ENCODE measurements at places on chromosomes 3 and 15. TPM values are rescaled to one million over a fixed set of nuclear protein-coding genes. Genes with fewer than 3 reads are reported as not detected.
A peak's percentile ranks its signal among the peaks of the same experiment; 100 is the strongest.

DNA sequence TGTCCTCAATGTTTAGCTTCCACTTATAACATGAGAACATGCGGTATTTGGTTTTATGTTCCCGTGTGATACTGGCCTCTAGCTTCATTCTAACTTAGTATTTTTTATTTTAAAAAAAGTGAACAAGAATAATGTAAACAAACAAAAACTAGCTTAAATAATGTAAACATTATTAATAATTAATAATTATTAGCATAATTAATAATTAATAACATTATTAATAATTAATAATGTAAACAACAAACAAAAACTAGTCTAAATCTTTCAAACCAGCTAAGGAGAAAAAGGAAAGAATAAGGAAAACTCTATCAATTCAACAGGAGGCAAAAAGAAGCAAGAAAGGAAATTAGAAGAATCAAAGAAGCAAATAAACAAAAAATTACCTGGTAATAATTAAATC is 66.2 kb upstream of the CLSTN2 start:
- no peak for DNase-seq

DNA sequence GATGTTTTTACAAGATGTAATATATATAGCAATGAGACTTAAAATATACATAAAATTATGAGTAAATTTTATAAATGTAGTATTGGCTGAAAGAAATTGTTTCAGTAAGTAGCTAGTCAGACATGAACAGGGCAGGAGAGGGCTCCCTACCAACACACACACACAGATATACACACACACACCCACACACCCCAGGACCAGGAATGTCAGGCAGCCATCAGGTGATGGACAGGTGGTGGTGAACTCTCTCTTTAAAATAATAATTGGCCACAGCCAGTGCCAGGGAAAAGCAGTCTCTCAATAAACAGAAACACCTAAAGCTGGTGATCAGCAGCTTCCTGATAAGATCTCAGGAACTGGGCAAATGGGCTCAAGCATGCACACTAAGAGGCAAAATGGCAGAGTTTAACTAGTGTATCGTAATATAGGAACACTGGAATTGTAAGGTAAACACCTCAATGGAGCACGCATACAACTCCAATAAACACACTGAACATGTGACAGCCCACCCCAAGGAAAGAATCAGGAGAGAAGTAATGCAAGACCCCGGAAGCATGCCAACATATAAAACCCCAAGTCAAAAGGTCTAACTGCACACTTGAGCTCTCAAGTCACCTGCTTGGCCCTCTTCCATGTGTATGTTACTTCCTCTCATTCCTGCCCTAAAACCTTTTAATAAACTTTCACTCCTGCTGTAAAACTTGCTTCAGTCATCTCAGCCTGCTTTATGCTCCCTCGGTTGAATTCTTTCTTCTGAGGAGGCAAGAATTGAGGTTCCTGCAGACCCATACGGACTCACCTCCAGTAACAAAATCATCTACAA is 1034.1 kb upstream of the SEMA6D start:
- DNase-seq: peak; percentile 7

DNA sequence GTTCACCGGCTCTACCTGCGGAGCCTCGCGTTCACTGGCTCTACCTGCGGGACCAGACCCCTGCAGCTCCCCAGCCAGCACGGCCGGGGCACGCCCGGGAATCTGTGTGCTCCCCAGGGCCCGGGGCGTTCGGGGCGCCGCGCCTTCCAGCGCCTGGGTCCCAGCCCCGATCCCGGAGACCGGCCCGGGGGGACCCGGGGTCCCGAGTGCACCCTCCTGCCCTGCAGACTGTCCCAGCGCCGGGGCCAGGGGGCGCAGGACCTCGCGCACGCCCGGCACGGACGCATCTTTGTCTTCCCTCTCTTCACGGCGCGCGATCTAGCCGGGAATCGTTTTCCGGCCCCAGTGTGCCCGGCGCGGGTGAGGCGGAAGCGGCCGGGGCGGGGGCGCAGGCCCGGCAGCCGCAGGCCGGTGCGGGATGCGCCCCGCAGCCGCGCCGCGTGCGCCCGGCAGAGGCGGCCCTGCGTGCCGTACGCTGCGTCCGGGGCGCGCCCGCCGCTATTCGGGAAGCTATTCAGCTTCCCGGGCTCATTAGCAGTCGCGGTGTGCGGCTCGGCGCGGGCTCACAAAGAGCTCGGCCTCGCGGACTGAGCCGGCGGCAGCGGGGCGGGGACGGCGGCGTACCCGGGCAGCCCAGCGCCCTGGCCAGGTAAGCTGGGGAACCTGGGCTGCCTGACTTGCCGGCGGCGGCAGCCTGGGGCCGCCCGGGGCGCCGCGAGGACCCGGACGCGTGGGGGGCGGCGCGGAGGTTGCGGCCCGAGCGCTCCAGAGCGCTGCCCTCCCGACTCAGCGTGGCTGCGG is at the start of gene APBA2:
Gene APBA2, plus strand, starts transcription at position 345 of the 801 bp plus-strand sequence. CDS start 167,911 bp downstream, outside the sequence.
- no peak for DNase-seq

- no peak for DNase-seq
Observed at GRCh38 chr3:44905446-44906157, 31.2 kb downstream of the TGM4 start.

DNA sequence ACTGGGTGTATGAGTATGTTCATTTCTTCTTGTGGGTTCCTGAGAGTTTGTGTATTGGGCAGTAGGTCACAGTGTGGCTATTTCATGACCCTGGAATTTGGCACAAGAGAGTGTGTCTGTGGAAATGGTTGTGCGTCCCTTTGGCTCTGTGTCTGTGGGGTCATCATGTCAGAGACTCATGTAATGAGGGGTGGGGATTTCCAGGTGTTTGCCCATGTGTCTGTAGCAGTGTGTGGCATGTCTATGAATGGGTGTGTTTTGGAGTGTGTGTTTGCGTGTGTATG is 1.3 kb upstream of the GATA2 start:
- no peak for DNase-seq

GRCh38 chr3:177538750-177539730 is 341.8 kb upstream of the TBL1XR1 start:
- DNase-seq: no peak

- no peak for DNase-seq
Observed at GRCh38 chr3:111971533-111972130, 7.2 kb upstream of the ABHD10 start.

The MNS1 gene
- 0.66 TPM for total RNA-seq

DNA sequence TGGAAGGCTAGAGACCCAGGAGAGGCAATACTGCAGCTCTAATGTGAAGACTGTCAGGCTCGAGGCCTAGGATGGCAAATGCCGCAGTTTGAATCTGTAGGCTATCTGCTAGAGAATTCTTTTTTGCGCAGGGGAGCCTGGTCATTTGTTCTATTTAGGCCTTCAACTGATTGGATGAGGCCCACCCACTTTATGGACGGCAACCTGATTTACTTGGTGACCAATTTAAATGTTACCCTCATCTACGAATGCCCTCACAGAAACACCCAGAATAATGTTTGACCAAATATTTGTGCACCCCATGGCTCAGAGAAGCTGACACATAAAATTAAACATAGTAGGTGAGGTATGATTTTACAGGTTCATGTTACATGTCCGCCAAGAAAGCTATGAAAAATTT is 300.7 kb upstream of the GRM7 start:
- DNase-seq: no peak

- DNase-seq: peak; percentile 61
Observed at GRCh38 chr3:188584162-188584529, 430.2 kb downstream of the LPP start.

DNA sequence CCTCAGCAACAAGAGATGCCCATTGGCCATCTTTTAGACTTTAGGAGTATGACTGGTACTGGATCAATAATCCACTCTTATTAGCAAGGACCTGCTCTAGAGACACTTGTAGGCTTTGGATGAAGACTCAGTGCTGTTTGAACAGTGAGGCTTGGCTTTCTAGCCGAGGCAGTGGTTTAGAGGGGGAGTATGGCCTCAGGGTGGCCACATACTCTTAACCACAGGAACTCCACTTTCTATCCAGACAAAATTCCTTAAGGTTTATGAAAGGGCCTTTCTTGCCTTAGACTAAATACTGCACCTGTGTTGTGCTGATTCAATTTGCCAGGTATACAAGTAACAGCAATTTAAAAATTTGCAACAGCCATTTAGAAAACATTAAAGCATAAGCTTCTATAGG is 1046.3 kb downstream of the DIPK2A start:
- DNase-seq: peak; percentile 59

- no peak for DNase-seq
Observed at GRCh38 chr3:122200661-122201060, 17.2 kb downstream of the CASR start.

- no peak for DNase-seq
Observed at GRCh38 chr3:137259089-137259488, 301.3 kb downstream of the IL20RB start.

DNA sequence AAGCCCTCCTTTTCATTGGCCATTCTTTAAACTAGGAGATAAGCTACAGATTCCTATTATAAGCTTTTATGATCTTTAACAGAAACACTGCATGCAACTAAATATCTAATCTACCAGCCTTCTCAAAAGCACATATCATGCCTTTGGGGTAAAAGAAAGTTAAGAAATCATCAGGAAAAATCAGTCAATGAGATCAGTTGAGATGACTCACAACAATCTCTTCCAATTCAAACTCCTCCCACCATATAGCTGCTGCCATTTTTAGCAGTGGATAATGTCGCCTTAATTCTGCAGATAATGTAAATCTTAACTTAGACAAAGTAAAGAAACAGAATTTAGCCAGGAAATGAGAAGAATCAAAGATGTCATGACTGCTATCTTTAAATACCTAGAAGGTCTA is 135.2 kb upstream of the BCL6 start:
- no peak for DNase-seq

- DNase-seq: no peak
Observed at GRCh38 chr3:87780811-87781210, 278.0 kb downstream of the CGGBP1 start.

DNA sequence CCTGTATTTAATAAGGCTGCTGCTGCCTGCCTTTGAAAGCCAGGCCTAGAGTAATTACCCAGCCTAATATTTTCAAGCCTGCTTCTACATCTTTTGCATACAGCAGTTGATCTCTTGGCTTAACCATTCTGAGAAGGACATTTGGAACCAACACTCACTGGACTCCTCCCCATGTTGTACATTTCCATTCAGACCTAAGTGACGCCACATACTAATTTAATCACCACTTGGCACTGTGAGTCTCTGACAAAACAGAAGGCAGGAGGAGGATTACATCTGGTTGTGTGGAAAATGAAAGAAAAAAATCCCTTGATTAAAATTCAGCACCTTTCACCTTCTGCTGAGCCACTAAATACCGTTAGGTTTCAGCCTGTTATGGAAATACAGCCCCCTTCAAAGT is 102.2 kb upstream of the ARRDC4 start:
- no peak for DNase-seq

GRCh38 chr3:59821274-59821673 is 771.4 kb upstream of the CFAP20DC start:
- no peak for DNase-seq

- no peak for DNase-seq
Observed at GRCh38 chr3:183249006-183249718, 3.9 kb upstream of the B3GNT5 start.

The MOBP gene
- not detected for total RNA-seq

DNA sequence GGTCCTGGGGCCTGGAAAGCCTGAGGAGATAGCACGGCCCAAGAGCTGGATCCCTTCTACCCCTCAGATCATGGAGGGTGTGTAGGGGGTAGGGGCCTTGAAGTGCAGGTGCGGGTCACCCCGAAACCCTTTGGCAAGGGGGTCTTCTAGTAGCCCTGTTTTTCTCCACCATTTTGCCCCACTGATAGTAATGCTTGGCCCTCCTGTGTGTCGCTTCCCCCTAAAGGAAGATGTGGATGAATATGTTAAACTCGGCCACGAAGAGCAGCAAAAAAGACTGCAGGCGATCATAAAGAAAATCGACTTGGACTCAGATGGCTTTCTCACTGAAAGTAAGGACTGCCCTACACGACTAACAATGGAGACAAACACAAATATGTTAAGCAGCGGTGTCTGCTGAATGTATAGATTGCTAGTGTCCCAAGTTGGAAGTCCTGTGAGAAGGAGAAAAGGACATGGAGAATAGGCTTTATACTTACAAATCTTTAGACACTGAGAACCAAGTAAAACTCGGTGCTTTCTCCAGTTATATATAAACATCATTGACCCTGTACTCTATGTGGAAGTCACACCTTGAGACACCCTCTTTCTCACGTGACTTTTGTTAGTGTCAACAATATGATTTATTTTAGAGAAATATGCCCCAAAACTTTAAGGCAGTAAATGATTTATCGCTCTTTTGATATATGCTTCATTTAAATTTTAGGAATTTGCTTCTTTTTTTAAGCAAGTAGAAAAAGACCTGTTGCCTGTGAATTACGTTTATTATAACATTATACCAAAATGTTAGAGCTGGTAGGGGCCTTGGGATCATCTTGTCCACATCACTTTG is 802 bp downstream of the RCN2 start:
- no peak for DNase-seq

The GPR149 gene
- total RNA-seq: not detected

The ISLR gene
- total RNA-seq: 0.06 TPM

- no peak for DNase-seq
Observed at GRCh38 chr3:150968341-150969035, 4.0 kb downstream of the CLRN1 start.

- DNase-seq: no peak
Observed at GRCh38 chr3:78096488-78097255, 1056.8 kb downstream of the ROBO2 start.

DNA sequence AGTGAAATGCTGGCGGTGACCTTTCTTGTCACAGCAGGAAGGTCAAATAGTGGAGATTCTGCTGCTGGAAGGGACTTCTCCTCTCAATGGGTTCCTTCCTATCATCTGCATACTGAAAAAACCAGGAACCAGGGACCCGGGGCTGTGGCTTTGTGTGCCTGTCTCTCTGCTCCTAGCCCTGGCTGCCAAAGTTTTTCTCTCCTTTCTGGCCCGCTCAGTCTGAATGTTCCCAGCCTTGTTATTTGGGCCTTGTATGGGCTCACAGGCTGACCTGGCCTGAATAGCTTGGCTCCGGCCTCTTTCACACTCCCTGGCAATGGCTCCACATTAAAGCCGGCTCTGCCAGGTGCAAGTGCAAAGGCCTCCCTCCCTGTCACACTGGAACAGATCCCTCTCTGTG is 94.7 kb downstream of the LRIG1 start:
- no peak for DNase-seq

- peak; percentile 86 for DNase-seq
Observed at GRCh38 chr3:112610121-112610520, 30.8 kb downstream of the CCDC80 start.

Measured in H4 (cell line).